ENCODE measurements at places on chromosomes 2 and 18.
A peak's percentile ranks its signal among the peaks of the same experiment; 100 is the strongest.

GRCh38 chr2:71670430-71670795 lies 217.1 kb downstream of the DYSF start:
- no peak for DNase-seq

- DNase-seq: no peak
These were observed 55.9 kb downstream of the FAM178B start for GRCh38 chr2:96930351-96931010.

- DNase-seq: no peak
These were observed 78.4 kb upstream of the ZNF516 start for GRCh38 chr18:76573325-76574025.

- peak; percentile 90 for DNase-seq
These were observed 263.8 kb downstream of the PHLPP1 start for GRCh38 chr18:62979176-62979575.

All from putamen (tissue), 1 donor.